ENCODE measurements at places on chromosomes 4 and X.

GRCh38 chr4:185396724-185397385 lies at the start of gene ANKRD37:
ANKRD37 (plus strand) TSS chr4:185396841; CDS start chr4:185396924, 83 bp downstream.
- no peak for DNase-seq

DNA sequence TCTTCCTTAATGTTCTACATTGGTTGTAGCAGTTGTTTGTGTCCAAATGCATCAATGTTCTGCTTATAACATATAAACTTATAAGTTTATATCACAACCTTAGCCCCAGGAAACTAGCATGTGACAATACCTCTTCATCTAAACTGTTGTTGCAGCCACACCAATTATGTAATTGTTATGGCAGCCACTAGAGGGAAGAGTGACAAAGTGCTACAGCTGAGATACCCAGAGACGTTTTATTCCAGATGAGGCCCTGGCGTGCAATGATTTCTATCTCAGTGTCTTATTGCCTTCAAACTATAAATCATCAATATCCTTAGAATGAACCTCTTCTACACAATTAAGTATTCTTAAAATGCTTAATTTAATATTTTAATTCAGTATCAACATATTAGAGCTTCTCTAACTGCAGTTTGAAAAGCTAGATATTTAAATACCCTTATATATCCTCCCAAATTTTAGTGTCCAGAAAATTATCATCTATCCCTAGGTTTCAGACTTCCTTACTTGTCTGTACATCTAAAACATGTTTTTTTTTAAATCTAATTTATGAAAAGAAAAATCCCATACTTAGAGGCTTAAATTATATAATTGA lies 171.6 kb downstream of the PCDH10 start:
- DNase-seq, result no peak

DNA sequence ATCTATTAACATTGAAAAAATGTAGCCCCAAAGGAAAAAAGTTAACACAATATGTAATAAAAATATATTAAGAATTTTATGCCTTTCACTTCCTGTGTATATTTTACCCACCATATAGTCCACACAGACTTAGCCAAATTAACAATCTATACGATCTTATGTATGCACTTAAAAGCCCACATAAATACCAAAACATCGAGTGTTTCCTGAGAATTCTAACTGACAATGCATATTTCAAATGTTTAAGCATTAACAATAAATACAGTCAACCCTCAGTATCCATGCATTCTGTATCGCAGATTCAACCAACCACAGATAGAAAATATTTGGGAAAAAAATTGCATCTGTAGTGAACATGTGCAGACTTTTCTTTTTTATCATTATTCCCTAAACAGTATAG lies 226.8 kb downstream of the COL25A1 start:
- no peak for DNase-seq

GRCh38 chr4:26873391-26874026 lies 12.9 kb downstream of the STIM2 start:
- DNase-seq, result no peak

GRCh38 chr4:180380733-180381132 lies 1862.5 kb upstream of the TENM3 start:
- DNase-seq, result no peak

DNA sequence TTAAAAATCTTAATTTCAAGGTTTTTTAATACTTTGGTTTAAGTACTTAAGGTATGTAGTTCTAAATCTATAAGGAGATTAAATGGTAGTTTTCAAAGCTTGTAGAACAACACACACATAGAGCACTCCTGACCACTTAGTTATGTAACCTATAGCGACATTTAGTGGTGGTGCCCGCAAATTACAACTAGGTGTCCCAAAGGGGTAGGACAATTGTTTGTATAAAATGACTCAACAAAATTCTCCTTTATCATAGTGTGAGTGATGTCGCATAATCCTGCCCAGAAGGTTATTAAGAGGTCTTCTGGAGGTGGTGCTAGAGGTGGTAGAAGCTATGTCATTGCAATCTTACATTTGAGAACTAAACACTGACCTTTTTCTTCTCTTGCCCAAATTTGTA lies 373.0 kb upstream of the RASGEF1B start:
- peak; percentile 16 for DNase-seq

DNA sequence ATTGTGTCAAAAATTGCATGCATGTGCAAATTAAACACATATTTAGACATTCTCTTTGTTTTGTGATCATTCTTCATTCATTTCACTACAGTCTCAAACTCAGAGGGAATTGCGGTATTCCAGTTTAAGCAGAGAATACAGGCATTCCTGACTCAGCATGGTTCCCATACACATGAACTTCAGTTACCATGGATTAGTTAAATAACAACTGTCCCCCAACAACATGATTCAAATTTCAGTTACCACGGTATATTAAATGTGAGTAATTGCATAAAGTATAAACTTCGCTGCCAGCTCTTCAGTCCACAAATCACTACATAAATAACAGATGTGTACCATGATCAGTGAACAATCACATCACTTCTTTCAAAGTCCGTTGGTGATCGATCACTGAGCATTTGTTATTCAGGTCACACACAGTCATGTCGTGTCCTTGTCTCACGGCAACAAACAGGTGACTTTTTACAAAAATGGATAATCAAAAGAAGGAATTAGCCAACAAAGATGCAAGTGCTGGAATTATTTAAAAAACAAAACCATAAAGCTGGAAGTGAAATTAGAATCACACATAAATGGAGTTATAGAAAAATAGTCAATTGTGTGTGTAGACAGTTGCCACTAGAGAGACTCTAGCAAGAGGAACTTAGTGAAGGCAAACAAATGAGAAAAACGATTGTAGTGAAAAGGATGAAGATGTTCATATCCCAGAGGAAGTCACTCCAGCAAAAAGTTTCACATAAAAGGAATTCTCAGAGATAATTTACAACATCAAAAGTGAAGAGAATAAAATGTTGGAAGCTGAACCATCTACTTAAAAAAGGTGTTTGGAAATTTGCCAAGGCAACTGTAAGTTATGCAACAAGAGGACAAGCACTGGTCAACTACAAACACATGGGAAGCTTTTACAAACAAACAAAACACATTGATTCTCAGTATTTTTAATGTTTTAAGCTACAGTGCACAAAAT lies 138.6 kb upstream of the SMARCAD1 start:
- DNase-seq, result no peak

GRCh38 chr4:165297626-165298025 lies 29.8 kb upstream of the MSMO1 start:
- no peak for DNase-seq

DNA sequence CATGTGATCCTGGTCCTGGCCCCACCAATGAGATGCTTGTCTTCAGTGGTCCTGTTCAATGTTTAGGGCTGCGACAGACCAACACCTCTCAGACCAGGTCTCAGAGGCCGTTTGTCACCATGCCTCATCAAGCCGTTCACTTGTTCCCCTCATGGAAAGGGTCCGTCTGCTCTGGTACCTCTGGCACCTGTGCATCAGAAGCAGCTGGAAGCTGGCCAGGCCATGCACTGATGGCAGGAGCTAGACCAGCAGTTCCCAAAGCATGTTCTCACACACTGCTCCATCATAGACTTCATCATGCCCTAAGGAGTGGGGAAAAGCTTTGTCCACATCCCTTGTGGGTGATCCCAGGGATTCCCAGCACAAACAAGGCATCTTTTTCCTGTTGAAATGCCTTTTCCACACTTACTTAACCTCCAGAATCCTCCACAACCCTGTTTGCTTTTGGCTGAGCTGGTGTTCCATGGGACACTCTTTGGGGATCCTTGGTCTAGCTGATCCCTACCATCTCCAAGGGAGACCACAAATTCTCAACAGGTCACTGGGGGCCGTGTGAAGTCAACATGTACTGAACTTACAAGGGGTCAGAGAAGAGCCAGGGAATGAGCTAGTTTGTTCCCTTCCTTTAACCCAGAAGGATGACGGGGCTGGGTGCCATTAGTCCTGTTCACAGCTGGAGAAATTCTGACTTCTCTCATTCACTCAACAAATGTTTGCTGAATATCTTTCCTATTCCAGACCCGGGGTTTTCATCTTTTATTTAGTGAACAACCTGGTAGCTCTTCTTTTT lies 21.8 kb downstream of the SH3TC1 start:
- no peak for DNase-seq

DNA sequence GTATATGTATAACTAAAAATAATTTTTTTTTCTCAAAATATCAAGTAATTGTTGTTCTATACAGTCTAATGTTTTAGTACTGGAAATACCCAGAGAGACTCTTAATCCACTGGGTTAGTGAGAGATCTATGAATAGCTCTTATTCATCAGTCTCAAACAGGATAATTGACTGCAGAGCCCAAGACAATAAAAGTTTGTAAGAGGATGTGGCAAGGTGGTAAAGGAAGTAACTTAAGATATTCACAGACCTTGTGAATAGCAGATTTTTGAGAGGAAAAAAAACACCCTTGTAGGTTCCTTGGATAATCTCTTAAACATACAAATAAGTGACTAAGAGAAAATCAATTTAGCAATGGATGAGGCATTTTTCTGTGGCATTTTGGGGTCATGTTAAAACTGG lies 210.9 kb upstream of the FAM241A start:
- DNase-seq, result no peak

DNA sequence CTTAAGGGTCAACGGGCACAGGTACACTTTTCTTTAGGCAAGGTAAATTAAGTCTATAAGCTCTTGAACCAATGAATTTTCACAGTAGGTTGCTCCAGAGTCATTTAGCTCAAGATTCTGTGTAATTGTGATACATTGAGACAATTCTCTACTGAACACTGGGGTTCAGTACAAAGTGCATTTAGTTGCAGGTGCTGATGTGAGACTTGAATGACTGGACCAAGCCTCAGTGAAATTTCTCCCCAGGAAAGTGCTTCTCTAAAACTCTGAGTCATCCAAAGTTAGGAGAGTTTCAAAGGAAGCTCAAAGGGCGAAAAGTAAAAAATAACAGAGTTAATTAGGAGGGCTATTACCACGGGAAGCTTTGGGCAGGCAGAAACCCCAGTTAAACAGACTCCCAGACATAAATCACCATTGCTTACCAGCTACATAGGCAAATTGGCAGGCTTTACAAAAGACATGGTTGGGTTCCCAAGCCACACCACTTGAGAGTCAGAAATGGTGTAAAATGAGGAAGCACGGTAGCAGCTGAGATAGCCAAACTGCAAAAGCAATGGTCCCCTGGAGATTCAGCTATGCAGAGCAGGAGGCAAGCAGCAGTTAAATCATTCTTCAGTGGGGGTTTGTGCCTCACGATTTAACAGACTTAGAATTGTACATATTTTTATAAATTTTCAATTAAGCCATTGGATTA lies 202.6 kb downstream of the PCDH19 start:
- DNase-seq, result no peak

DNA sequence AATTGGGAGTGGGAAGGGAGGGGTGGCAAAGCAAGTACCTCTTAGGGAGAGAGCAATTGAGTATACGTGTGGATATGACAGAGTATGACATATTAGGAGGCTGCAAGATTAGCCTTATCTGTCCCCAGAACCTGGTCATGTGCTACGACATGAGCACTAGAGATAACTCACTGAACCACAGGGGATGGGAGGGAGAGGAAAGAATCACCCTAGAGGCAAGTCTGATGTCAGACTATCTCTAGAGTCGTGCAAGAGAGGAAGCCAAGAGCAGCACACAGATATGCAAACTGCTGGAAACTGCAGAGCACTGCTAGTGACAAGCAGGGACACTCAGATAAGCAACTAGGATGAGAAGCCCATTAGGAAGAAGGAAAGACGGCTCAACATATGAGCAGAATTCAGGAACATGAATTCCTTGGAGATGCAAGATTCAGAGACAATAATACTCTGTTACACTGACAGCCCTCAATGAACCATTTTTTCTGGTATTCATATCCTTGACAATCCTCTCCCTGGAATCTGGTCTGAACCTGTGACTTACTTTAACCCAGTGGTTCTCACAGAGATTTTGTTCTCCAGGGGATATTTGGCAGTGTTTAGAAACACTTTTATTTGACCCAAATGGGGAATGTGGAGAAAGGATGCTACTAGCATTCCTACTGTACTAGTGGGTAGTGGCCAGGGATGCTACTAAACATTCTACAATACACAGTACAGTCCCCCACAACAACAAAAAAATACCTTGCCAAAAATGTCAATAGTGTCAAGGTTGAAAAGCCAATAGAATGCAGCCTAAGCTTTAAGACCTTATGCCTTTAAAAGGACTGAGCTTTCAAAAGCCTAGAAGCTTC lies 84.0 kb upstream of the BMP2K start:
- DNase-seq, result peak; percentile 94

DNA sequence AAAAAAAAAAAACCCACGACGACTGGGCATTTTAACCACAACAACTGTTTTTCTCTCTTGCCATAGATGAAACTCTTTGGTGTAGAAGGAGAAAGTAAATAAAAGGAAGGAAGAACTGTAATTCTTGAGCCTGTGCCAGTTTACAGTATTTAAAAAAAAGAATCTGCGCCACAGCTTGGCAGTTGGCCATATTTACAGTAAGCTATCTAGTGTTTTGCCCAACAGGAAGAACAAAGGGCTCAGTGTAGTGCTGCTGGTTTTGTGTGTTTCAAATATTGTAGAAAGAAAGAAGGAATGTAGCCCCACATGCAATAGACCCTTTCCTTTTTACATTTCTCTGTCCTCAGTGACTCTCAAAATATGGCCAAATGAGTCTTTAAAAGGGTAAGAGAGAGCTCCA lies 66.1 kb downstream of the NR3C2 start:
- DNase-seq, result peak; percentile 7

DNA sequence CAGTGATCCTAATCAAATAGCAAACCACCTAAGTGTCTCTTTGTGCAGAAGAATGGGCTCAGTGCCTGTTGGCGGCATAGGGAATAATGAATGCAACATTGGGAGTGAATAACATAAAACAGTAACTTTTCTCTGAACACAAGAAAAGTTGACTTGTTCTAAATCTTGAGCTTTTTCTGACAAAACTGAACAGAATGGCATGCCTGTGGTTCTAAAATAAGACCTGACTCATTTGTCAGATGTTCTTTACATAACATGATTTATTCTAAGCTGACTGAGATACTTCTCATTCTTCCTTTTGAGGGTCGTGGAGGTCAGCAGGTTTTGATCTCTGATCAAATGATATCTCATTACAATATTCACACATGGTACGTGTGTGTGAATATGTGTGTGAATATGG lies 165.4 kb upstream of the WDR1 start:
- no peak for DNase-seq

GRCh38 chrX:78333521-78333920 lies 6.1 kb upstream of the CYSLTR1 start:
- DNase-seq, result no peak

- no peak for DNase-seq
Measured at GRCh38 chr4:40916218-40916555, 166.4 kb downstream of the NSUN7 start.

GRCh38 chr4:186757696-186758355 lies 34.2 kb upstream of the FAT1 start:
- DNase-seq, result no peak

GRCh38 chr4:182764137-182764536 lies 153.0 kb downstream of the DCTD start:
- DNase-seq, result no peak
